ENCODE measurements at places on chromosomes 5 and 9.

GRCh38 chr5:5678909-5679308 lies 256.4 kb downstream of the ICE1 start:
- no peak for DNase-seq

- peak; percentile 33 for DNase-seq
These were observed 192.2 kb downstream of the C9orf152 start for GRCh38 chr9:110015759-110016158.

DNA sequence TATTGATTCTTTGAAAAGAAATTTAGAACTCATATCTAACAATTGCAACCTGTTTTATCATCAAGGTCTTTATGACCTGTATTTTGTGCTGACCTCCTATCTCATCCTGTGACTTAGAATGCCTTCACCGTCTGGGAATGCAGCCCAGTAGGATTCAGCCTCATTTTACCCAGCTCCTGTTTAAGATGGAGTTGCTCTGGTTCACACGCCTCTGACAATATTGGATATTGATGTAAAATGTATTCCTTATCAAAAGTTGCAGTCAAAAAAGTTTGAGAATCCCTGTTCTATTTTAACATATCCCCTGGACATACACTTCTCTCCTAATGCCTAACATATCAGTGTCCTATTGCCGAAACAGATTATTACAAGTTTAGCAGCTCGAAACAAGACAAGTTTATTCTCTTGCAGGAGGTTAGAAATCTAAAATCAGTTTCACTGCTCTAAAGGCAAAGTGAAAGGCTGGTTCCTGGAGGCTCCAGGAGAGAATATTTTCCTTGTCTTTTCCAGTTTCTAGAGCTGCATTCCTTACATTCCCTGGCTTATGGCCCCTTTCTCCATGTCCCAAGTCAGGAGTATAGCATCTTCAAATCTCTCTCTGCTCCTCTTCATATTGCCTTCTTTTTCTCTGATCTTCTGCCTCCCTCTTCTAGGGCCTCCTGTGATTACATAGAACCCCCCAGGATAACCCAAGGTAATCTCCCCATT lies 31.5 kb upstream of the LVRN start:
- no peak for DNase-seq

DNA sequence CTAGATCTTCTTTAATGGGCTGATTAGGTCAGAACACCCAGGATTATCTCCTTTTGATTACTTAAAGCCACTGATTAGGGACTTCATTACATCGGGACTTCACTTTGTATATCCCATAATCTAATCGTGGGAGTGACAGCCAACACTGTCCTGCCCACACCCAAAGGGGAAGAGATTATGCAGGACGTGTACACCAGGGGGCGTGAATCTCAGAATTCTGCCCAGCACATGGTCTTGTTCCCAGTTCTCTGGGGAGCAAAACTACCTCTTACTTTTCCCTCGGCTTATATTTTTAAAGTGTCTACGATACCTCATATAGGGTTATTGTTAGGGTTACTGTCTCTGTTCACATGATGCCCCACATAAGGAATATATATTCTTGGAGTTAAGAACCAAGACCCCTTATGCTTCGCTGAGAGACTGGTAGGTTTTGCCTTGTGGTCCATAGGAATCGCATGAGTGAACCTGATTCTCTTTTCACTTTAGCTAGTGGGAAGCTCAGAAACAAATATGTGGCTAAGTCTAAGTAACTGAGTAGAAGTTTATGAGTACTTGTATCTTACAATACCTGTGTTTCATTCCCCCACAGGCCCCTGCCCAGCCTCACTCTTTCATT lies 192.7 kb downstream of the GNA14 start:
- DNase-seq: peak; percentile 6

DNA sequence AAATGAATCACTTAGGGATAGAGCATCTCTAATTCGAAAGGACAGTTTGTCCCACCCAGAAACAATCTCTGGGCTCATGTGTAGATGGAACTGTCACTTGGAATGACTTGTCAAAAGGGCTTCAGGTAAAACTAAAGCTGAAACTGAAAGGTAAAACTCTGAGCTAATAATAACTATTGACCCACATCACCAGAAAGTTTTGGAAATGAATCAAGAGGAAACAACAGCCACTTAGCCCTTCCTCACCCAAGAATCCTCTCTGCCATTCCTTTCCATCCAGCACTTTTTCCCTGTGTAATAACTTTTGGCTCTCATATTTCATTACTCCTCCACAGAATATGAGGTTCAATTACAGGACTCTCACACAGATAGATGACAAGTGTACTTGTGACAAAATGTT lies 14.0 kb upstream of the GLRX start:
- no peak for DNase-seq

DNA sequence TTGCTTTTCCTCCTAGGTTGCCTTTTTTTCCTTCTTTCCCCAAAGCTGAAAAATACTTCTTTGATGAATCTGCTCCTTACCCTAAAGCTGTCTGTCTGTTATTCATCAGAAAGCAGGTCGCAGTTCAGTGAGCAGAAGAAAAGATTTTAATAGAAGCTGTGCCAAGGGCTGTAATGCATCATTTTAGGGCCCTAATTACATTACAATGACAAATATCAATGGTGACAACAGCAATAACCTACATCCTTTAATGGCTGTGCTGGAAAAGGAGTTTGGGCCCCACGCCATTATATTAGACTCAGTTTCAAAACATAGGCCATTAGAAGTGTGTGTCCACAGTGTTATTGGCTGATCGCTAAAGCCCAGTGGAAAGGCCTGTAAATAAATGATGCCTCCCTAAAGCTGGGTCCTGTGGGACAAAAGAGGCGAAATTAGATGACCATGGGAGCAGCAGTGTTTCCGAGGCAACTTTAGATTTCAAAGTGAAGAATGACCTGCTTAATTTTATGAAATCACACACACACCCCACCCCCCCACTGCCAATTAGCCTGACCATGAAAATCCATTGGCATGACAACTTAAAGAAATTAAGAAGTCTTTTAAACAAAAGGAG lies 38.4 kb downstream of the TLE4 start:
- DNase-seq: no peak

DNA sequence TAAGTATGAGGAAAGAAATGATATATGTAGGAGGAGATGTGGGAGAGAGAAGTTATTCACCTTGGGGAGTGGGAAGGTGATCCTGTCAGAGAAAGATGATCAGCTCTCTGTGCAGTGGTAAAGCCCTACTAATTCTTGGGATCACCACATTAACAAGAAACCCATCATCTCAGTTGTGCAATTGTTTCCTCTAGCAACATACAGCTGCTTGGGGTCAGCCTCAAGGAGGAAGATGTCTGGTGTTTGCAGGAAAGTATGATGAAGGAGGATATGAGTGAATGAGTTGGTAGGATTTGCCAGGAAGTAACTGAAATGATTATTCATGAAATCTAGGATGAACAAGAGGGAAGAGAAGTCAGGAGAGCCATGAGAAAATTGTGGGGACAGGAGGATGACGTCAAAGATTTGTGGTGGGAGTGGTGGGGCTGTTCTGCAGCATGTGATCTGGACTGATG lies 50.1 kb downstream of the TNFSF8 start:
- DNase-seq: no peak

- no peak for DNase-seq
These were observed 4.5 kb upstream of the PLPP6 start for GRCh38 chr9:4657426-4658159.

GRCh38 chr5:6193310-6193709 lies 185.0 kb downstream of the MED10 start:
- no peak for DNase-seq

GRCh38 chr5:87183896-87184295 lies 83.8 kb upstream of the RASA1 start:
- DNase-seq: no peak

Measured in CD4-positive, alpha-beta T cell treated with Interleukin-4 for 4 hours (primary cell).